GM04503 (cell line): ENCODE measurements at places on chromosomes 1 and 21.

- no peak for DNase-seq
These were observed 26.1 kb downstream of the IRF2BP2 start for GRCh38 chr1:234583755-234584419.

DNA sequence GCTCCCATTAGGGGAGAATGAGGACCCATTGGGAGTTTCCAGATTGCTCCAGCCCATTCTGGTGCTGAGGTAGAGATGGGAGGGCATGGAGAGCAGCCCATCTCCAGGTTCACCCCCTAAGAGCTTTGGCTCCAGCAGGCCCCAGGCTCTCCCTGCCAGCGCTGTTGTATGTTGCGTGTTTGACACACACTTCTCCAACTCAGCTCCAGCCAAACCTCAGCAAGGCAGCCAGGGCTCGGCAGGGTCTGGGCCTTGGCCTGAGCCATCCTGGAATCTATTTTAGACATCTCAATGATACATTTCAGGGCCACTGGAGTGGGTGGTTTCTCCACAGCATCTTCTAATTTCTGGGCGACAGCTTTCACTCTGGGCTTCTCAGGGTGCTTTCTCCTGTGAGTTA lies 117.0 kb downstream of the NAV1 start:
- DNase-seq: no peak

DNA sequence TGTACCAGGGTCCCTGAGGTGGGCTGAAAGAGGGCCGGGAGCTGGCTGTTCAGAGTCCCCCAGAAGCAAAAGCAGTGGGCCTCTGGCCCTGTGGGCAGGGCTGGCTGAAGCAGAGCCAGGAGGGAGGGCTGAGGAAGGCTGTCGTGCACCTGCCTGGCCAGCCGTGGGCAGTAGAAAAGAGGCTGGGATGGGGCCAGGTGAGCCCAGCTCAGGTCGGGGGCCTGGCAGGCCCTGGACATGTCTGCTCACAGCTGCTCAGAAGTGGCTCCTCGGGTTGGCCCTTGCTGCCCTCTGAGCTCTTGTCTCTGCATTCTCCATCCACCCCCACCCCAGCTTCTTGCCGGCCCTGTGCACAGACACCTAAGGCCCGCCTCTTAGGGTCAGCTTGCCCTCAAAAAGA lies 60.0 kb downstream of the TCP10L start:
- DNase-seq: no peak

GRCh38 chr1:112492076-112492475 lies 16.7 kb upstream of the WNT2B start:
- no peak for DNase-seq

DNA sequence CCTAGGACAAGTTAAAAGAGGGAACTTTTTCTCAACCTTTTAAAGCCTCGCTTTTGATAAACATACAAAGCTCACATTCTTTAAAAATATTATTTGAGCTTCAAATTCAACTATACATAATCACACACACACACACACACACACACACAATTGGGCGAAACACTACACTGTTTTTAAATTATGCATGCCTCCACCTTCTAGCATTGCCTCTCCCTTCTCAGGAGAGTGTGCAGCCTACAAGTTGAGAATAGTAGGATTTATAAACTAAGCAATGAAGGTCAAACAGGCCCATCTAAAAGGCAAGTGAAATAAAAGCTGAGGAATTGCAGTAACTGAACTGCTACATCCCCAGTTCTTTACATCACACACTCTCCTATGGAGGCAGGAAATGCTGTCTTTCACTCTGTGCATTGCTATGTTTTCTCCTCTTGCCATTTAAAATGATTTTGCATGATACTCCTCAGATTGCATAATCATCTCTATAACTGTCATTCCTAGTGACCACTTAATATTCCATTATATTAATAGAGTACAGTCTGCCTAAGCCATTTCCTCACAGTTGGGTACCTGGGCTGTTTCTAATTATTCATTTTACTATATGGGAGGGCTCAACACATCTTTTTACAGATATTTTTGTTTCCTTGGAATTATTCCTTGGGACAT lies 92.5 kb upstream of the KCNE2 start:
- DNase-seq: no peak

DNA sequence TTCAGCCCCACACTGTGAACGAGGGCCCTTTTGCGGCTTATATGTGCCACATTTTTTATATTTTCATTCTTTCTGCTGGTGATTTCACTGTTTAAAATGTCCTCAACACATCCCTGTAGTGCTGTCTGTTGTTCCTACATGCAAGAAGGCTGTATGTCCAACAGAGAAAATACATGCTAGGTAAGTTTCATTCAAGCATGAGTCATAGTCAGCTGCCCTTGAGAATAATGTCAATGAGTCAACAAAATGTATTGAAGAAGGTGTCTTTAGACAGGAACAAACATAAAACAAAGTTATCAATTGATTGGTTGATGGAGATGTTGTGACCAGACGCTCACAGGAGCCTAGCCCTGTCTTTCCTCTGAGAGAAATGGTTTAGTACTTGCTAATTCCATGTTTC lies 553.4 kb downstream of the PLPP3 start:
- no peak for DNase-seq

DNA sequence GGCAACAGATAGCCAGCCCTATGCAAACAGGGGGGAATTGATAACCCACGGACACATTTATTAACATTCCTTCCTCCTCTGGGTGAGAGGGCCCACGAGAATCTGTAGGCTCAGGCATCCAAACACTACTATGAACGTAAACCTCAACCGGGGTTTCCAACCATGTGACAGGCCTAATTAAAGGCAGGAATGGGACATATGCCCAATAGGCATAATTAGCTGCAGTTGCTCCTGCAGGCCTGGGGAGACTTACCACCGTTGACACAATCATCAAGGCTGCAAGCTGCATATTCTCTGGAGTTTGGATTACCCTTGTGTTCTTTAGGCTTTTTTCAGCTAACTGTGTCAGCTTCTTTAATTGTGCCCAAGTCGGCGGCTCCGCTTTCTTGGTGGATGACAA lies 22.2 kb upstream of the GBP1 start:
- no peak for DNase-seq

- DNase-seq: no peak
These were observed 38.6 kb upstream of the RALGPS2 start for GRCh38 chr1:178686407-178686806.

GRCh38 chr1:200525090-200525987 lies 95.2 kb downstream of the KIF14 start:
- peak; percentile 50 for DNase-seq

DNA sequence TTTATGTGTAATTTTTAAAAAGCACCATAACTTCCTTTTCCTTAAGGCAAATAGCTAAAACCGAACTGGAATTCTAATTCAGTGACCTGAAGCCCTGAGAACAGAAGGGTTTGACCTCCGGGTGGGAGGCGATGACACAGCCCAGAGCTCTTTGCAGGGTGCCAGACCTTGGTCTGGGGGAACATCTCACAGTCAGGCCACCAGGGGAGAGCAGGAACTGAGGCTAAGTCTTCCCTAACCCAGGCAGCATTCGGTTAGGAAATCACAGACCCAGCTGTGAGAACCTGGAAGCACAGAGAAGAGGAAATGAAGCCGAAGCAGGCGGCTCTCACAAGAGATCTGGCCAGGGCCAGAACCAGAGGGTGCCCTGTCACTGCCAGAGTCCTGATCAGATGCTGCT lies 444.8 kb downstream of the TTLL7 start:
- DNase-seq: no peak

- no peak for DNase-seq
These were observed 359.3 kb downstream of the SMYD3 start for GRCh38 chr1:246147524-246148461.

GRCh38 chr1:1165900-1166421 lies 7.7 kb upstream of the TTLL10 start:
- no peak for DNase-seq

GRCh38 chr21:17731554-17731953 lies 87.6 kb downstream of the C21orf91 start:
- no peak for DNase-seq

DNA sequence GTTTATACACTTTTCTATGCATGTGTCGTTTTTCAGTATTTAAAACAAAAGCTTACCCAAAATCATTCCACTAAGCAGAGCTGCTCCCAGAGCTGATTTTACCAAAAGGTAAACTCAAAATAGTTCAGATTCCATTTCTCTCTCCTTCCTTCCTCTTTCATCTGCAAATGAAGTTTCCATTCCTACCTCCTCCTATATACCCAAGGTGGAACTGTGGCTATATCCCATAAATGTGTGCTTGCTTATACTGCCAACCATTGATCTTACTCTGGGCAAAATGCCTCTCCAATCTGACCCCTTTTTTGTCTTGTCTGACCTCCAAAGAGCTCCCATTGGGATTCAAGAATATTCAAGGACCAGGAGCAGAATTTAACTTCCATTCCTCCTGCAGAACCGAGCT lies 9.5 kb downstream of the OLFML2B start:
- DNase-seq: no peak

DNA sequence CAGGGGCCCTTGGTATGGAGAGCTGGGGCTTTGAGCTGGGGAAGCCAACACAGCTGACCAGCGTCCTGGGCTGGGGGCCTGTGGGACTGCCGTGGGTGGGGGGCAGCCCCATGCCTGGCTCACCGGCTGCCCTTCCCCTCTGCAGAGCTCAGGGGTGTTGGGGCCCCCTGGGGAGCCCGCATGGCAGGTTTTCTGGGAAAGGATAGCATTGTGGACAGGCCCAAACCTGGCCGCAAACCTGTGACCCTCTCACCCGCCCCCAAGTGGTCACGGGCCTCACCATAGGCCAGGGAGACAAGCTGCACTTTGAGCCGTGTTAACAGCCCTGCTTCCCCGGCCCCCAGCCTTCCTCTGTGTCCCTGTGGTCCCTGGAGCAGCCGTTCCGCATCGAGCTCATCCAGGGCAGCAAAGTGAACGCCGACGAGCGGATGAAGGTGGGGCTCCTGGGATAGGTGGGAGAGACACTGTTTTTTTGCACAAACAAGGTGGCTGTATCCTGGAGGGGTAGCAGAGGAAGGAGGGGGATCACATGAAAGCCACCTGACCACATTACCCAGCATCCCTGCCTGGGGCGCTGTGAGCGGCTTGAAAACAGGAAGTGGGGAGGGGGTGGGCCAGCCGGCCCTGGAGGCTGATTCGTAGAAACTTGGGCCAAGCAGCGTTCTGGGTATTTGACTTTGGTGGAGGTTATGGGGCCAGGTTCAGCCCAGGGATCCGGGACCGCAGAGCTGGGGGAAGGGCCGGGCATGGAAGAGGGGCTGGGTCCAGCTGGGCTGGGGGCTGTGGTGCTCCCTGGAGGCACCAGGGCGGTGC lies 65.9 kb downstream of the PIK3CD start:
- DNase-seq: no peak
